ENCODE measurements at places on chromosomes 7 and 10. TPM values are rescaled to one million over a fixed set of nuclear protein-coding genes. Genes with fewer than 3 reads are reported as not detected.

Gene PDZD7
- 1.2 TPM for total RNA-seq

Gene ELFN1
- total RNA-seq = 11.4 TPM

Gene AASS
- 34.2 TPM for total RNA-seq

Gene TMEM229A
- 0.59 TPM for total RNA-seq

Gene KAZALD1
- total RNA-seq = 15.9 TPM

Gene SP4
- total RNA-seq = 7.7 TPM

Gene GARIN1A
- total RNA-seq = 4.1 TPM

Gene C10orf95
- not detected for total RNA-seq

Gene CDK1
- 41.9 TPM for total RNA-seq

Gene SMO
- total RNA-seq = 134 TPM

Gene AKR1C4
- not detected for total RNA-seq

Gene VAX1
- total RNA-seq = not detected

Gene WEE2
- total RNA-seq = not detected

Gene C10orf67
- total RNA-seq = 0.11 TPM

Gene NUPR2
- not detected for total RNA-seq

Gene CNPY1
- total RNA-seq = not detected

Gene KLF14
- 1.0 TPM for total RNA-seq

Gene HYAL4
- not detected for total RNA-seq

All from mesothelial cell of epicardium (in vitro differentiated cells).